ENCODE measurements at places on chromosomes 4 and X. TPM values are rescaled to one million over a fixed set of nuclear protein-coding genes. Genes with fewer than 3 reads are reported as not detected.

The CCNA2 gene
- 2.4 TPM for total RNA-seq

The LGI2 gene
- 4.0 TPM for total RNA-seq

The SRPX2 gene
- total RNA-seq, result 60.7 TPM

The CPE gene
- total RNA-seq, result 395 TPM

The RAB33A gene
- total RNA-seq, result not detected

The NCAPG gene
- total RNA-seq, result not detected

The TBL1X gene
- total RNA-seq, result 39.7 TPM

The FAT1 gene
- total RNA-seq, result 117 TPM

- DNase-seq, result no peak
- H3K4me3 ChIP-seq, result no peak overlapping the region
- H3K27ac ChIP-seq, result no peak overlapping the region
- no peaks in the 10 kb centered on the region for H3K4me1 ChIP-seq
- H3K36me3 ChIP-seq, result no peaks in the 10 kb centered on the region
Measured at GRCh38 chrX:69229436-69229835, 64.2 kb upstream of the PJA1 start.

DNA sequence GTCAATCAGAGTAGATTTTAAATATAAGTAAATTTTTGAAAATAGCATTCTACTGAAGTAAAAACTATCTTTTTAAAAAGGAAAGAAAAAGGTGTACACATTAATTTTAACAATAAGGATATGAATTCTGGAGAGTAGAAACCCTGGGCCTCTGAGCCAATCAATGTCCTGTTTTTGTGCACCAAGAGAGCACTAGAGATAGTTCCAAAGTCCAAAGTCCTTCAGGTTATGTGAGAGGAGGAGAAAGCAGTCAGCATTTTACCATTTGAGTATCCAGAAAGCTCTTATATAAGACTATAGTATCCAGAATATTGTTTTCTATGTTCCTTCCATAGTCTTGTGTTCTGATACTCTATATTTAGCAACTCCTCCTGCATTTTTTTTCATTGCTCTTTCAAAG lies 3.3 kb upstream of the TCEAL8 start:
- H3K4me3 ChIP-seq, result no peak overlapping the region
- no peak for DNase-seq
- H3K27me3 ChIP-seq, result no peaks in the 10 kb centered on the region
- H3K4me1 ChIP-seq, result no peaks in the 10 kb centered on the region
- no peak overlapping the region for H3K27ac ChIP-seq

DNA sequence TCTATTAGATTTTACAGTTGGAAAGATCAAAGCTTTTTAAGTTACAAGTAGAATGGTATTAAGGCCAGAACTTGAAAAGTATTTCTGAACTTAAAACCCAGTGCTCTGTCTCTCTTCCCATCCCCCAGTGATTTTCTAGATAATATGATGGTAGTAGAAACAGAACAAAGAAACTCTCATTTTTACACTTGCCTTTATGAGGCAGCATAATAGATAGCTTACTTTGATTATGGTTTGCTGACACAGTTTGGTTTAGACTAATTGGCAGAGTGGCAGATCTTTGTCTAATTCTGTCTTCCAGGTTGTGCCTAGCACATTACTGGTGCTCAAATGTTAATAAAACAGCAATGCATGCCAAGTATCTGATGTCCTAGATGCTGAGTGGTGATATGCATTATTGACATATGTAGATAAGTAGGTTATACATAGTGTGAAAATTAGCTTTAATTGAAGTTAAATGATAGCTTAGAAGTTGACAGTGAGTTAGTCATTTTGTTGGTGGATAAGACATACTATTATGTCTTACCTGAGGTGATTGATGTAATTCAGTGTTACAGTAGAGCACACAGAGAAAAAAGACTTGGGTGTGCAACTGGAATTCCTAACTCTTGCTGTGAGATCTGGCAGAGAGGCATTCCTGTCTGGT lies 4.3 kb upstream of the RAPGEF2 start:
- DNase-seq, result no peak
- H3K36me3 ChIP-seq, result no peaks in the 10 kb centered on the region
- no peaks in the 10 kb centered on the region for H3K27me3 ChIP-seq
- H3K27ac ChIP-seq, result no peak overlapping the region

DNA sequence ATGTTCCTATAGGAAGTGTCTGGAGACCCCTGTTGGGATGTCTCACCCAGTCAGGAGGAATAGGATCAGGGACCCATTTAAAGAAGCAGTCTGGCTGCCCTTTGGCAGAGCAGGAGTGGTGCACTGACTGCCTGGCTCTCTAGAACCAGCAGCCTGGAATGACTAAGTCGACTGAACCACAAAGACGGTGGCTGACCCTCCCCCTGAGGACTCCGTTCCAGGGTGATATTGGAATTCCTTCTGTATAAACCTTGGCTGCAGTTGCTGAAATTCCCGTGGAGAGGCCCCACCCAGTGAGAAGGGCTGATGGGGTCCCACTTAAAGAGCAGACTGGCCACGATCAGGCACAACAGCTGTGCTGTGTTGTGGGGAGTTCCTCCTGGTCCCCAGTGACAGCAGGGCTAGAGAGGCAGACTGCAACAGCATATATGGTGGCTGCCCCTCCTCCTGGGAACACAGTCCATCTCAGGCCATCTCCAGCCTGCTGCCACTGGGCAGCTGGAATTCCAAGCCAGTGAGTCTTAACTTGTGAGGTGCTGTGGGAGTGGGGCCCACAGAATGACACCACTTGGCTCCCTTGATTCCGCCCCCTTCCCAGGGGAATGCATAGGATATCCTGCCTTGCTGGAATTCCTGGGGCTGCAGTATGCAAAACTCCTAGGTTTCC lies 41.8 kb upstream of the RLIM start:
- no peak for DNase-seq
- no peaks in the 10 kb centered on the region for H3K4me1 ChIP-seq
- no peaks in the 10 kb centered on the region for H3K36me3 ChIP-seq
- no peak overlapping the region for H3K27ac ChIP-seq

- no peak overlapping the region for H3K27ac ChIP-seq
- H3K36me3 ChIP-seq, result no peaks in the 10 kb centered on the region
- H3K27me3 ChIP-seq, result no peaks in the 10 kb centered on the region
- no peak for DNase-seq
- H3K4me3 ChIP-seq, result no peak overlapping the region
Measured at GRCh38 chr4:182620111-182620980, 296.8 kb downstream of the DCTD start.

DNA sequence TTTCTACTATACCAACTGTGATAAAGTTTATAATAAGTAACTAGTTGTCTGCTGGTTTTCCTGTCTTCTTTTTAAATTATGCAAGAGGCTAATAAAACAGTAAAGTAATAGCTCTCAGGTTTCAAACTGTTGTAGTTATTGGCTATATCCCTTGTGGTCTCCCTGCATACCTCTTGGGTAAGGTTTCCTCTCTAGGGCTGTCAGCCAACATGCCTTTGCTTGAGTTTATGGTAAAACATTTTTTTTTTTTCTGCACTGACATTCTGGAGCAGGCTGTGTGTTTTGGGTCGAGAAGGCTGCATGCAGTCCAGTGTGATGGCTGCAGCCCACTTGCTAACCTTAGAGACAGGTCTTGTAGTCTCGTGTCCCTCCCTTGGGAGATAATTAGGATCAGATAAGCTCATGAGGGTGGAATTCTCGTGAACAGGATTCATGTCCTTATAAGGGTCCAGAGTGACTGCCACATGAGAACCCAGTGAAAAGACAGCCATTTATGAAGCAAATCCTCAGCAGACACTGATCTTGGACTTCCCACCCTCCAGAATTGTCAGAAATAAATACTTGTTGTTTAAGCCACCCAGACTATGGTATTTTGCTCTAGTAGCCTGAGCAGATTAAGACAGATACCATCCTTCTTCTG lies 831.2 kb downstream of the CCSER1 start:
- H3K36me3 ChIP-seq, result no peaks in the 10 kb centered on the region
- no peak for DNase-seq
- H3K4me3 ChIP-seq, result no peak overlapping the region
- no peaks in the 10 kb centered on the region for H3K4me1 ChIP-seq

DNA sequence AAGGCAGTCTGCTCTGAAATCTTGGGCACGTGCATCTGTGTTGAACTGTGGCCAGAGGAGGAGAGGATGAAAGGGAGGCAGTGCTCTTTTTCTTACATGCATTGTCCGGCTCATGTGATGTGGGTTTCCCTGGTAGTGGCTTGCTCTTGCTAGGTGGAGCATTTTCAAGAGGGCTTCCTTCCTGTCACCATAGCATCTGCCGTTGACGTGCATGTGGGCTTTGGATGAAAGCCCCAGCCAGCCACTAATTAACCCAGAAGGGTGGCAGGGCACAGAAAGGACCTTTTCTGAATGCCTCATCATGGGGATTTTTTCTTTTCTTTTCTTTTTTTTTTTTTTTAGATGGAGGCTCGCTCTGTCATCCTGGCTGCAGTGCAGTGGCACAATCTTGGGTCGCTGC lies 121.3 kb downstream of the GPR143 start:
- no peaks in the 10 kb centered on the region for H3K4me1 ChIP-seq
- H3K27me3 ChIP-seq, result no peaks in the 10 kb centered on the region
- no peak for DNase-seq
- H3K27ac ChIP-seq, result no peak overlapping the region

- no peaks in the 10 kb centered on the region for H3K27me3 ChIP-seq
- H3K36me3 ChIP-seq, result no peaks in the 10 kb centered on the region
- no peak overlapping the region for H3K27ac ChIP-seq
- peak overlapping the region; percentile 73 for H3K4me3 ChIP-seq
- DNase-seq, result no peak
Measured at GRCh38 chrX:11666164-11666563, 444 bp upstream of the ARHGAP6 start.

DNA sequence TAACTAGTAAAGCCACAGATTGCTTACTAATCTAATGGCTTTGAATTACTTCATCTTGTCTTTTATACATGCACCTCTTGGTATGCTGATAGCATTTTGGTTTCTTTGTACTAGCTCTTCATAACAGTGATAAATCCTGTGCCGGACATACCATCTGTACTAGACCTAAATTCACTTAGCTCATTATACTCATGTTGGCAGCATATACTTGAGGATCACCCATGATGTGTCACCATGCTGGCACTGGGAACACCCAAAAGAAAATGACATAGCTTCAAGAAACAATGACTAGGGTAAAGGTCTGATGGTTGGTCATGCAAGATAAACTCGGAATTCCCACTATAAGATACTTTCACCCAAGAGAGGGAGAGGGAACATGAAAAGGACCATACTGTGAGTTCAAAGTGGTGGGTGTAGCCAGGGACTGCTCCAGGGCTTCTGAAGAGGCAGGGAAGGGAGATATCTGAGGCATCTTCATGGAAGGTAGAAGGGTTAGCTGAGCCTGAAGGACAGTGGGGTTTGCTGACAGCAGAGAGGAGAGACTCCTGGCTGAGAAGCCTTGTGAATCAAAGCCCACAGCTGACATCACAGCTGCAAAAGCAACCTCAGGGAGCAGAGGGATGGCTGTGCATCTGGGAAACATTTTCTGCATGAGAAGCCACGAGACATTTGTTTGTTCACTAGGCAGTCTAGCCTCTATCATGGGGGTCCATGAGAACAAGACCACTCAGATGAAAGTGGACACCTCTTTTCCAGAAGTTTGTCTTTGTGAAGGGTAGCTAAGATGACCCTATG lies 314.2 kb downstream of the RAB28 start:
- H3K36me3 ChIP-seq, result no peaks in the 10 kb centered on the region
- no peak overlapping the region for H3K27ac ChIP-seq
- DNase-seq, result no peak
- no peaks in the 10 kb centered on the region for H3K27me3 ChIP-seq
